Endodermal cell (in vitro differentiated cells): ENCODE measurements at places on chromosomes 16 and 17. TPM values are rescaled to one million over a fixed set of nuclear protein-coding genes. Genes with fewer than 3 reads are reported as not detected.
A peak's percentile ranks its signal among the peaks of the same experiment; 100 is the strongest.

DNA sequence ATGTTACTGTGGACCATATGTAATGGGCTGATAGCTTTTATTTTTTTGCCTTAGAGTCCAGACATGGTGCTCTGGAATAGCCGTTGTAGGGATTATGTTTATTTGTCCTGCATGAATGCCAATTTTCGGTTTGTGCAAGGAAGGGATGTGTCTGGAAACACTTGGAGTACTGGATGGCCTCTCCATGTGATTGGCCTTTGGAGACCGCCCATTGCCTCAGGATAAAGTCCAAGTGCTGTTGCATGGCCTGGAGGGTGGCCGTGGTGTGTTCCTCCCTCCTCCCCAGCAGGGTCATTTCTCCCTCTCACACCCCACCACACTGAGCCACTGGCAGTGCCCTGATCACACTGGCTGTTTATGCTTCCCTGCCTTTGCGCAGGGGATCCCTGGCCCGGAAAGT lies 93.9 kb downstream of the MSI2 start:
- DNase-seq = peak; percentile 43

DNA sequence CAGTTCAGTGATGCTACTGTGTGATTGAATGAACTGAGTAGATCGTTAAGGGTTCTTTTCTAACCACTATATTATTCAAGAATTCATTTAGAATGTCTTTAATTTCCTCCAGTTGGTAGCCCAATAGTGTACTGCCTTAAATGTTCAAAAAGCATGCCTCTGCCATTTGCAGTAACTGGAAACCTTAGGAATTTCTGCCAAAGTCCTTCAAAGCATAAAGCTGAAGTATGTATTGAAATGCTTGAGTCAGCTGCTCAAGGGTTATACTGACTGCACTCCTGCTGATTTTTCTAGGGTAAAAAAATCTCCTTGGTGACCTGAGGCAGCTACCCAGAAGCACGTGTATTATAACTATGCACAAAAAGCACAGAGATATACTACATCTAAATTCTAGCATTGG lies 56.5 kb downstream of the SNTB2 start:
- no peak for DNase-seq

- DNase-seq = no peak
These were observed 20.3 kb downstream of the MSI2 start for GRCh38 chr17:57276621-57277020.

GRCh38 chr16:3306078-3306477 lies 781 bp downstream of the ZNF75A start:
- no peak for DNase-seq

GRCh38 chr17:73430848-73431247 lies 119.0 kb upstream of the CDC42EP4 start:
- no peak for DNase-seq

The GAS2L2 gene
- 0.09 TPM in 1 of 2 replicates, not detected in the other for total RNA-seq

DNA sequence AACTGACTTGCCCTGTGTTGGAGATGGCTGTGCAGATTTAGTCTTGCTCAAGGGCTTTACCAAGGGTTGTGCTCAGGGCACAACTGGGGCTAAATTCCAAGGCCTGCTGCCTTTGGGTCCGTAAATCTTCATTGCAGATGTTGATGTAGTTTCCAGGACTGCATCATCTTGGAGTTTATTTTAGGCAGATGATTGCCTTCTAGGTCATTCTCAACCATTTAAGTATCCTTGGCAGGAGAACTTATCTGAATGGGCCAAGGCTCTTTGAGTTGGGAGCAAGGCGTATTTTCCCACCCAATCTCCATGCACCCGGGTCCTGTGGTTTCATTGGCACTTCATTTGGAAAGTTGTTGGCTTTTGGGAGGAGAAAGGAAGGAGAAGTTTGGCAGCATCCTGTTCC lies 200.3 kb downstream of the MSI2 start:
- DNase-seq = no peak

- no peak for DNase-seq
These were observed 310.1 kb downstream of the CA10 start for GRCh38 chr17:51848451-51848850.

The DRC3 gene
- 1.2 to 2.0 TPM (median 1.9 TPM) in 3 replicates for total RNA-seq

DNA sequence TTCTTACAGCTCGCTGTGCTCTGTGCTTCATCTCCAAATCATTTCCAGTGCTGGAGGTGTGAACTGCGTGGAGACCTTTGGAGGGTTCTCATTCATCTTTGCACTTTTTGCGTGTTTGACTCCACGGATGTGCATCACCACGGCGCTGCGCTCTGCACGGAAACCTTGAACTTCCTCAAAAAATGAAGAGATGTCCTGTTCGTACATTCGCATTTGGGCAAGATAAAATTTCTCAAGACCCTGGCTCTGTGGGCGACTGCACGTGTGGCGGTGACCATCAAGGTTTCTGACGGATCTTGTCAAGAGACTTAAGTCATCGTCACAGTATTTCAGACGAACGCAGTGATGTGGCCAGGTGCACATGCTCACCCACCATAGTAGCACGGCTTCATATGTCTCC lies 10.3 kb upstream of the PVALEF start:
- no peak for DNase-seq

- DNase-seq = peak; percentile 57
These were observed 114.3 kb upstream of the C16orf82 start for GRCh38 chr16:26952411-26952810.

GRCh38 chr17:11900041-11900476 lies 97.2 kb downstream of the ZNF18 start:
- DNase-seq = peak; percentile 52

The MRPL45 gene
- total RNA-seq = 51.6 to 52.7 TPM (median 51.9 TPM) in 3 replicates

- no peak for DNase-seq
These were observed 73.7 kb downstream of the ZFHX3 start for GRCh38 chr16:72974142-72974769.

- DNase-seq = peak; percentile 93
These were observed at the start of gene KREMEN2 for GRCh38 chr16:2963723-2964474. TSS of gene KREMEN2 (plus strand) at chr16:2964275. CDS start at chr16:2964521, 246 bp downstream.

DNA sequence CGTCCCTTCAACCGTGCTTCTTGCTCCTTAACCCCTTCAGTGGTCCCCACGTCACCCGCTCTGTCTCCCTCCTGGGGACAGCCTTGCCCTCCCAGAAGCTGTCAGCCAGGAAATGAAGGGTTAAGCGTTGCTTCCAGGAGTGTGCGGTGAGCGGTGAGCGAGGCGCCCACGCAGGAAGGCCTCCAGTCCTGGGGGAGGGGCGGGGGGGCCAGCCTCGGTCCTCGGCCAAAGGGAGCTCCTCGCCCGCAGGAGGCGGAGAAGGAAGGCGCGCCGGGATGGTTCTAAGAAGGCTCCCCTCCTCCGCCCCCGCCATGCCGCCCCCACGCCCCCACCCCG lies 2.3 kb downstream of the RBFOX3 start:
- DNase-seq = no peak

The SCGB1C2 gene
- total RNA-seq = not detected in 2 replicates

DNA sequence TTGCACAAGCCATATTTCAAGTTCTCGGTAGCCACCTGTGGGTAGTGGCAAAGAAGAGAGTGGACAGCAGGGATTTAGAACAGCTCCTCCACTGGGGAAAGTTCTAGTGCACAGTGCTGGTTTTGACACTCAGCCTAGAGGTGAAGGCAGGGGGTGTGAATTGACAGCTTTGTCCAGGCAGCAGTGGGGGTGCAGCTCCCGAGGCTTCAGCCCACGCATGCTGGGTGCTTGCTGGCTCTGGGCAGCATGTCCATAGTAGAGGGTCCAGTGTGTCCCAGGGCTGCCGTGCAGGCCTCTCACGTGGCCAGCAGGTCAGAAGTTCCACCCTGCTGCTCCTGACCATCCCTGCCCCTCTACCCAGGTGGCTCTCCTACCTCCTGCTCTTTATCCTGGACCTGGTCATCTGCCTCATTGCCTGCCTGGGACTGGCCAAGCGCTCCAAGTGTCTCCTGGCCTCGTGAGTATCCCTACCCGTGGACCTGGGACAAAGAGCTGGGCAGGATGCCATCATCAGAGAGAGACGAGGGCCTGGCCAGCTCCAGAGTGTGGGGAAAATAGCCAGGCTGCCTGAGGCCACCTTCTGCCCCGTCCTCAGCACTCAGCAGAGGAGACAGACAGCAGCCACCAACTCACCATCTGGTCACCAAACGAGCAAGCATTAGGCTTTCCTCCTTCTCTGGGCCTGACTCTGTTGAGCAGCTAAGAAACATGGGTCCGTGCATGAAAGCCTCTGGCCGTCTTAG lies 29.8 kb downstream of the TTYH2 start:
- no peak for DNase-seq

- DNase-seq = peak; percentile 46
These were observed 7.8 kb upstream of the MAPK7 start for GRCh38 chr17:19370493-19370960.

DNA sequence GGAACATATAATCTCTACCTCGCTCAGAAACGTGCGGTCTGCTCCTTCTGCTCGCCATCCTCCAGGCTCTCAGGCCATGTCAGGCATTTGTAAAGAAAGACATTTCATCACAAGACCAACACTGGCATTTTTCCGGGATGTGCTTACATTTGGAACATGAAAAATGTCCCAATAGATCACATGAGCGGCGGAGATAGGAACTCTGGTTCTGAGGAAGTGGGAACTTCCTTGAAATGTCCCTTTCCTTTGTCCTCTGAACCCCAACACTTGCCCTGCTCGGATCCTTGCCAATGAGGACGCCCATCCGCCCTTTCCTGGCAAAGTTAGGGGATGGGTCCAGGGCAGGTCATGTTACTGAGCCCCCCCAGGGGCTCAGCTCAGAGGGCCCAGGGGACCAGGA lies 130.5 kb downstream of the MAF start:
- no peak for DNase-seq

The DBNDD1 gene
- total RNA-seq = 31.5 and 32.0 TPM in 2 replicates

The CDR2L gene
- 17.3 to 26.2 TPM (median 23.6 TPM) in 3 replicates for total RNA-seq

- no peak for DNase-seq
These were observed 5.0 kb upstream of the NAGLU start for GRCh38 chr17:42530952-42531454.

GRCh38 chr17:50531428-50532025 lies 1.0 kb upstream of the EPN3 start:
- no peak for DNase-seq

- no peak for DNase-seq
These were observed 9.9 kb upstream of the LCAT start for GRCh38 chr16:67953641-67954375.
